ENCODE measurements at places on chromosomes 4 and X.

- no peak for DNase-seq
These were observed 30.2 kb upstream of the GNPDA2 start for GRCh38 chr4:44756559-44756958.

DNA sequence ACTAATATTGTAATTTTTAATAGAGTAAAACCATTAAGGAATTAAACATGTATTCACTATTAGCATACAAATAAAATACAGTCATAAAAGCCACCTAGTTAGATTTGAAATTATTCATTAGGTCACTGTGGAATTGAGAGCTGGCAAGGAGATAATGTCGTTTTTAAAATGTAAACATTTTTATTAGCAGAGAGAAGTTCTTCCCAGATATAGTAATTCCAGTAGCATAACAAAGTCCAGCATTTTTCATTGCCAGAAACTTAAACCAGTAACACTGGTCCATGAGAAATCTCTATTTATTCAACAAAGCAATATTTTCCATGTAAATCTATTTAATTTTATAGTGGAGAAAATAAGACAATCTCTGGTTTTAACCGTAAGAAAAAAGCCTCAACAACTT is 17.5 kb downstream of the ENOX2 start:
- DNase-seq = no peak

- DNase-seq = no peak
These were observed 28.7 kb upstream of the HPGDS start for GRCh38 chr4:94371290-94371689.

DNA sequence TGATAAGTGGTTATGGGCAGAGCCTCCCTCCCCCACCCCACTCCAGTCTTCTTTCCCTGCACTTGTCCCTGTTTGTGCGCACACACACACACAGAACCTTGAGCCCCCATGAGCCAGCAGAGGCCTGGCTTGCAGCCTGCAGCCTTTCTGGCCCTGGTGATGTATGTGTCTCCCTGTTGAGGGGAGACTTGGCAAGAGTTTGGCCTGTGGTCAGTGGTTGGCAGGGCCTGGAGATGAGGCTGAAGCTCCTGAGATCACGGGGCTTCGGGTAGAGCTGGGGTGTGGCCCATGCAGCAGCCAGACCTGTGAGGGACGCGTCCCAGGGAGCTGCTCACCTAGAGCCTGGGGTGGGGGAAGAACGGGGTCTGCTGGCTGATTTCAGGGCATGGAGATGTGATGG is 2.3 kb downstream of the GPR173 start:
- DNase-seq = no peak

GRCh38 chr4:26130173-26130572 is 190.6 kb upstream of the RBPJ start:
- DNase-seq = no peak

DNA sequence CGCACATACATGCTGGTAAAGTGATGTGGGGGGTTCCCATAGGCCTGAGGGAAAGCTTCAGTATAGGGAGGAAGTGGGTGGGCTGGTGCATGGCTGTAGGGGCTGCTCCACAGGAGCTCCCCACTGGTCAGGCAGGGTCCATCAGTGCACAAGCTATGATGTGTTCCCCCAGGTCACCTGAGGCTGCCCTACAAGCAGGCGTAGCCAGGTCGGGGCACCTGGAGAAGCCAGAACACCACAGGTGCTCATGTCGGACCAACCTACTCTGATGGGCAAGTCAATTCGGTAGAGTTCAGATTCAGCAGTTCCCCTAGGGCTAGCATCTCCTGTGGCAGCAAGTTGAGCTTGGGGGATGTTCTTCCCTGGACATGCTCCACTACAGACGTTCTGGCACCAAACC is 103.3 kb upstream of the EPHA5 start:
- no peak for DNase-seq

GRCh38 chr4:4862071-4862551 is 2.6 kb downstream of the MSX1 start:
- no peak for DNase-seq

DNA sequence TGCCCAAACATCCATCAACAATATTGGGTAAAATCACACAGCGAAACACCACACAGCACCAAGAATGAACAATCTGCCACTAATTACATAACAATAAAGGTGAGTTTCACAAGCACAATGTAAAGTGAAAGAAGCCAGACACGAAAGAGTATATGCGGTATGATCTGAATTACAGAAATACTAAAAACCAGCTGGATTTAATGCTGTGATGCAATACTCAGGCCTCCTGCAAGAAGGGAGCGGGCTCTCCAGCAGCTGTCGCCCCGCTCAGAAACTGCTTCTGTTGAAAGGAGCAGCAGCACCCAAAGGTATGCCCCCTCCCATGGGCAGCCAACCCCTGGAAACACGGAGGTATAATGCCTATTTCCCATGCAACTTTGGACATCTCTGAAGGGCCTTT is 77.0 kb downstream of the PAPSS1 start:
- DNase-seq = no peak

DNA sequence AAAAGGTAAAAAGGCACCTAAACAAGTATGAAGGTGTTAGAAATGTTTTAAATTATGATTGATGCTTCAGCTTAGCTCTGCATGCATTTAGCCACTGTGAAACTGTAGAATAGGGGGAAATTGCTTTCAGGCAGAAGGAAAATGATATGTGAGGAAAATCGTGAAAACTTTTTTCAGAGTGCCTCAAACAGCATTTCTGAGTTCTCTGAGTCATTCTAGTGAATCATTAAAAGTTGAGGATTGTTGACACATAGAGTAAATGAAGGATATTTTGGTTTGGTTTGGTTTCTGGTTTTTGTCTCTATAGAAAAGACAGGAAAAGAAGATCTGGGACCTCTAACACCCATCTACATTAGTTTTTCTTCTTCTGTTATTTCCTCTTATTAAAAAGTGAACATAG is 332.5 kb upstream of the TRAM1L1 start:
- no peak for DNase-seq

GRCh38 chr4:170162416-170162815 is 72.7 kb upstream of the AADAT start:
- DNase-seq = no peak

DNA sequence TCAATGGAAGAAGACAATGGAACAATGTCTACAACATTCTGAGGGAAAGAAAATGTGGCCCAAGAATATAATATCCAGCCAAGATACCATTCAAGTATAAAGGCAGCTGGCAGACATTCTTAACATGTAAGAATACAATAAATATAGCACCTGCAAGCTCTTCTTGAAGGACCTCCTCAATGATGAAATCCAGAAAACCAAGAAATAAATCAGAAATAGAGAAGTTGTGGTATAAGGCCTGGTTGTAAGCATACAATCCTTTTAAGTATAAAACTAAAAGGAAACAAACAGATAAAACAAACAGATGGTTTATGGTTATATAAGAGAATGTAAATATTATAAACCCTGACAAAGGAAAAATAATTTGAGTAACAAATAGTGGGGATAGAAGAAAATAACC is 33.4 kb downstream of the SYTL4 start:
- no peak for DNase-seq

DNA sequence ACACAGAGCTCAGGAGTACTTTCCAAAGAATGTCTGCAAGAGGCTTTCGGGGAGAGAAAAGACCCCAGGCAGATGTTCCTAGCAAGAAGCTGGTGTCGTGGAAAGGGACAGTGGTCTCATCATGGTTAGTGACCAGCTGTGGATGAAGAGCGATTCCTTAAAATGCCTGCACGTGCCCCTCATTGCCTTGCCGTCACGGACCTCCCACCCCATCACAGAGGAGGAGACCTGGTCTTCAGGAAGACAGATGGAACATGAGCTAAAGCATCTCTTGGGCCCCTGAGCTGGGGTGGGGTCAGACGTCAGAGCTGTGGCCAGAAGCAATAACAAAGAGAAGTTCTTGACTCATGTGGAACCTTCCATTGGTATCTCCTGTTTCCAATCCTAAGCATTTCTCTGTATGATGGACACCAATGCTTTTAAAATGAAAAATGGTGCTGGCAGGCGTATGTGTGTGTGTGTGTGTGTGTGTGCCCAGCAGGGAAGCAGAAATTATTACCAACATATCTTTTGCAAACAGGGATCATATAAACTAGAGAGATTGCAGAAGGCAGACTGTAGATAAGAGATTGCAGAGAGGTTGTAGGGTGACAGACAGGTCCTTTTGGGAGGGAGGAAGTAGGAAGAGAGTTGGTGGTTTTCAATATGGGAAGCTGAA is 25.2 kb upstream of the ASMTL start:
- no peak for DNase-seq

DNA sequence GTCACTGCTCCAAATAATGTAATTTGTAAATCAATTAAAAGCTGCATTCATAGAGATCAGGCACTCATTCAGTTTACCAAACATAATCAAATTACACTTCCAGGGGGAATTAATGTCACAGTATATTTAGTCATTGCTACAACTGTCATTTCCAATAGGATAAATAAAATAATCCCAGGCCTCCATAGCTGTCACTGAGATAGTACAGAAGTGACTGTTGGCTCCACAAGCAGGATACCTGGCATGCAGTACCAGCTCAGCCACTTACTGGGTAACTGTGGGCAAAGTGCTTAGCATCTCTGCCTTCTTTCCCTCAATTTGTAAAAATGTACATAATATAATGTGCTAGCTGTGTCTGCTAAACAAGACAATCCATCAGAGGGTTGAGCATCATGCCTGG is 128.1 kb downstream of the CAMK2D start:
- DNase-seq = no peak

GRCh38 chr4:26418850-26419249 is 71.4 kb downstream of the CCKAR start:
- no peak for DNase-seq

DNA sequence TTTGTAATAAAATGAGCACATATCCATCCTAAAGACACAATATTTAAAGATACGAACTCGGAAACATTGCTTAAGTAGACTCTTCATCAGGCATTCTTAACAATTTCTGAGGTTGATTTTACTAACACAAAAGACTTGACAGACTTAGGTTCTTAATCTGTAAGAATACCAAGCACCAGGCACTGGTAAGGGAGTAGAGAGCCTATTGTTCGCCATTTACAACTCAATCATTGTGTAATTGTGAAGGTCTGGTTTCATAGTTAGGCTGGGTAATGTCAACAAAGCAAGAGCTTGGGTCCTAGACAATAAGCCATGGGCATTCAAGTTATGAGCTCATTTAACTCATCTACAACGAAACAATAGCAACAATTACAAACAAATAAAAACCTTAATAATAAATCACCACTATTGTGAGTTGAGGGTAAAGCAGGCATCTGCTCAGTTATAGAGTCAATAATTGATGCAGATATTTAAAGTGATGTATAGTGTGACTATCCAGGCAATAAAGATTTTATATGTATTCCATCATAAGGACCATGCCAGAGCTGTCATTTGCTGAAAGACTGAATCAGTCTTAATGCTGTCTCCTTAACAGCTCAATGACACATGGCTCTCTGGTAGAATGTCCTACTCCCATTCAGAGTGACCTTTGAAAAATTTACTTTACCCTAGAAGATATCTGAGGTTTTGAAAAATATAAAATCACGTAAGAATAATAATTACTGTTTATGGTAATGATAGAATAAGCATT is 664.0 kb upstream of the PCDH7 start:
- DNase-seq = no peak

- no peak for DNase-seq
These were observed 1370.6 kb upstream of the AGA start for GRCh38 chr4:178812866-178813265.

- peak; percentile 65 for DNase-seq
These were observed 461.0 kb upstream of the GALNT7 start for GRCh38 chr4:172707622-172708021.

DNA sequence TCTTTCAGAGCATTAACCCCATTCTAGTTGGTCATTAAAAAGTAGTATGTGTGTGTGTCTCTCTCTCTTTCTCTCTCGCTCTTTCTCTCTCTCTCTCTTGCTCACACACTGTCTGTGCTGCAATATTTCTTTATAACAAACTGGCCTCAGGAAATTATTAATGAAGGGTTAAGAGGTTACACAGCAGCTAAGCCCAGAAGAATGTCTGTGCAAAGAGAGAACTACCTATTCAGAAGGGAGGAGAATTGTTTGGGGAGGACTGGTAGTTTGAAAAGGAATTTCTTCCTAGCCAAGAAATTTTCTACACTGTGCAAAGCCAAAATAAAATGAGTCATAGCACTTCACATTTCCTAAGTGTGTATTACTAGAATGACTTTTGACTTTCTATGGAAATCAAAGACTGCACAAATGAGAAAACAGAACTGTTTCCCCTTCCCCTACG is 22.2 kb downstream of the PDGFC start:
- DNase-seq = no peak

DNA sequence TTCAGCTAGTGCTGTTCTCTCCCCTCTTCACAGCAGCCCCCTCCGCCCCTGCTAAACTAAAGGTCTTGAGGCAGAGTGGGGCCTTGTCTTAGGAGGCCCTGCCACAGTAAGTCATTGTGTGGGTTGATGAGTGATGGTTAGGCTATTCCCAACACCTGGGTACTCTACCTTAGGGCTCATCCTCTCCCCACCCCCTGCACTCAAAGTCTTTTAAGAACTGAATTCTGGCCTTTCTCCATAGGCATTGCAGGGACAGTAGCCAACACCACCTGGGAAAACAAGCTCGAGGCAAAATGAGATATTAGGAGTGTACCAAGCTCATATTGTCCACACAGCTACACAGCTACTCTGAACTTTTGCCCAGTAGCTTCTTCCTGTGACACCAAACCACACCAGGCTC is 42.5 kb downstream of the RAB40AL start:
- no peak for DNase-seq

DNA sequence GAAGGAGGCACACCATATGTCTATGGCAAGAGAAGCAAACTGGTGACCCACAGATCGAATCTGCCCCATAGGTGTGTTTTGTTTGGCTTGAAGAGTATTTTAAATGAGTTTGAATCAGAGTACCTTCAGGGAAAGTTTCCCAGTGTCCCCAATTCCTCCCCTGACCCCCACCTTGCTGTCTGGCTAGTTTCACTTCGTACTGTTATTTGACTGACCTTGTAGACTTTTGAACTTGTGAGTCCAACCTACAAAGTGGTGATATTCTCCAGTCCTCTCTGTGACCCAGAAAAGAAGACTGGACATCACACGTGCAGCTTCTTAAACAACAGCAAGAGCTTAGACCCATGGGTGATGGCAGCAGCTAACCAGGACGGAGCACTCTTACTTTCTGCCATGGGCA is 39.4 kb downstream of the PHKA2 start:
- DNase-seq = no peak

DNA sequence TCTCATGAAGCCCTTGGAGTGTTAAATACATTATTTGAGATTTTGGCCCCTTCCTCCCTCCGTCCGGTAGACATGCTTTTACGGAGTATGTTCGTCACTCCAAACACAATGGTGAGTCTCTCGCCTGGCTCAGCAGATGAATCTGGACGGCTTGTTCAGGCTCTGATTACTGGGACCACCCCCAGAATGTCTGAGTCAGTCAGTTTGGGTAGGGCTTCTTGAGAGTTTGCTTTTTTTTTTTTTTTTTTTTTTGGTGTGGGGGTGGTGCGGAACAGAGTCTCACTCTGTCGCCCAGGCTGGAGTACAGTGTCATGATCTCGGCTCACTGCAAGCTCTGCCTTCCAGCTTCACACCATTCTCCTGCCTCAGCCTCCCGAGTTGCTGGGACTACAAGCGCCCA is 62.4 kb upstream of the MSANTD1 start:
- no peak for DNase-seq

Measured in NCI-H510A treated with DMSO at 0.1 percent for 48 hours (cell line).